Activated T-cell treated with anti-CD3 and anti-CD28 coated beads, Interleukin-2, amount 50 U/mL, for 72 hours (primary cell): ENCODE measurements at places on chromosomes 1 and 21.
A peak's percentile ranks its signal among the peaks of the same experiment; 100 is the strongest.

DNA sequence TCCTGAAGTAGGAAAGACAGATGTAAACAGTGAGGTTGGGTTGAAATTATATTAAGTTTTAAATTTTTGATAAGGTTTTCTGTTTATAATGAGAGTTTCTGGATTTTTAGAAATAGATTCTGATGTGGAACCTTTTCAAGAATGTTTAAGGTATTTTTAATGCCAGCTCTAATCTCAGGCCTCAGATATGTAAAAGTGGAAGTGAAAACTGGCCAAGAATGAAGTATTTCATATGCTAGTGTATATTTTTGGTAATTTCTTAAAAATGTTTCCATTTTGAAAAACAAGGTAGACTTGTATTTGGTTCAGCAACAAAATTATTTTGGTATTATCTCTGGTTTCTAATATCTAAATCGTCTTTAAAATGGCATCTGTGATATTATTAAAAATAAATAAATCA lies 14.4 kb downstream of the IFNAR1 start:
- no peak for DNase-seq

DNA sequence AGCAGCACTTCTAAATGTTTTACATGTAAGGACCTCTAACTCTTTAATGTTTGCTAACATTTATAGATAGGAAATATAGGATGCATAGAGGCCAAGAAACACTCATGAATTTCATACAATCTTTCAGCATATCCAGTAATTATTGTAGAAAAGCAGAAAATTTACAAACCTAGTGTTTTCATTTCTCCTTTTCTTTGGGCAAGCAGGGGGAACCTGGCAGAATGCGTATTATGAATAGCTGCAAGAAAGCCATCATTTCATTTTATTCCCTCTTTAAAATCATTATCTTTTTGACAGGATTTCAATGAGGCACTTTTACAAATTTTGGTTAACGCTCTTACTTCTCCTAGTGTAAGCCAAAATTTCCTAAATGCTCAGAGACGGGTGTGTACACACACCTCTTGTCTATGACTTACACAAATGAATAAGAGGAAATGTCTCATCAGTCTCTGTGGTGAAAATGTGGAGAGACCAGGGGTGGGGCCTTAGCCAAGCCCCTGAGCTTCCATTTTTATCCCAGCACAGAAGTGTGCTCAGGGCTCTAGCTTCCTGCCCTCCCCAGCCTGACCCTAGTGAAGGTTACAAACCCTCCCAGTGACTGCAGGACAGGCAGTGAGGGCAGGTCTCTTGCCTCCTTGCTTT lies 91.6 kb downstream of the LRRC8C start:
- peak; percentile 76 for DNase-seq

DNA sequence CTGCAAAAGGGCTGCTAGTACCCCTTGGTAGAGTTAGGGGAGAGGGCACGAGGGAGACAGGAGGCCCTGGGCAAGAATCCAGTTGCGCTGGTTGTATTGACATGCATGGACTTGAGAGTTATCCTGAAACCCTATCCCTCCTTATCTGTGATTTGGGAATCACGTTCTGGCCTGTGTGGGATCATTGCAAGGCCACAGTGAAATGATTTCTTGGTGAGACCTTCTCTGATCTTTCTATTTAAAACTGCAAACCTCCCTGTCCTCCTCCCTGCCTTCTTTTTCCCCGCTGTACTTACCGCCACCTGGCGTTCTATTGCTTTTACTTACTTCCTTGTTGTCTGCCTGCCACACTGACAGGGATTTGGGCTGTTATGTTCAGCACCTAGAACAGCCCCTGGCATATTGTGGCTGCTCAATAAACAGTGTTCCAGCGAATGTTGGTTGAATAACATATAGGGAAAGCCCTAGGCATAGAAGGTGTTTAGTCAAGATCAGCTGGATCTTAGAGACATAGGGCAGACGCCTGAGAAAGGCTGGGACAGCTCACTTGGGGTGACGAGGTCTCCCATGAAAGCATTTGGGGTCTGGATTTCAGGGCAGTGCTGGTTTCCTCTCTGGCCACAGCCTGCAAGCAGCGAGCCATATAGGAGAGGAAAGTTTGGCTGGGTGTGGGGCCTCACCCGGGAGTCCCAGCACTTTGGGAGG lies 25.6 kb downstream of the ALPL start:
- peak; percentile 17 for DNase-seq

GRCh38 chr1:45493116-45493697 lies 2.2 kb upstream of the TESK2 start:
- peak; percentile 50 for DNase-seq

DNA sequence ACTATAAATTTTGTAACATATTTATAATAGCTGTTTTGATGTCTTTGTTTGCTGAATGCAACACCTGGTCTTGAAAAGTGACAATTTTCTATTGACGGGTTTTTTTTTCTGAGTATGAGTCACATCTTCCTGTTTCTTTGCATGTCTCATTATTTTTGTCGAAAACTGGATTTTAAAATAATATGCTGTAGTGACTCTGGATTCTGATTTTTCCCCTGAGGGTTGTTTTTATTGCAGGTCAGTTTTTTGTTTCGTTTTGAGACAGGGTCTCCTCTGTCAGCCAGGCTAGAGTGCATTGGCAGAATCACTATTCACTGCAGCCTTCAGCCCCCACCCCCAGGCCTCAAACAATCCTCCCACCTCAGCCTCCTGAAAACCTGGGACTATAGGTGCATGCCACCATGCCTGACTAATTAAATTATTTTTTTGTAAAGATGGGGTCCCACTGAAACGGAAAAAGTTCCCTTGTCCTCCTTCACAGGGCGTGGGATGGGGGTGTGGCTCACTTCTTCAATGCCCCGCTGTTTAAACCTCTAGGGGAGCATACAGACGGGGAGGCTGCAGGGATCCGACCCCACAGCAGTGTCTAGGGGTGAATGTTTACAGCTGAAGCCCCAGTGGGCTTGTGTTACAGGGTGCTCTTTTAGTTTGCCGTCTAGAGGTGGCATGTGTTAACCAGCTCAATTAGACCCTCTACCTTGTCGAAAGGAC lies 11.3 kb upstream of the PPIE start:
- no peak for DNase-seq

GRCh38 chr21:31030367-31031106 lies 7.7 kb downstream of the KRTAP19-8 start:
- no peak for DNase-seq

DNA sequence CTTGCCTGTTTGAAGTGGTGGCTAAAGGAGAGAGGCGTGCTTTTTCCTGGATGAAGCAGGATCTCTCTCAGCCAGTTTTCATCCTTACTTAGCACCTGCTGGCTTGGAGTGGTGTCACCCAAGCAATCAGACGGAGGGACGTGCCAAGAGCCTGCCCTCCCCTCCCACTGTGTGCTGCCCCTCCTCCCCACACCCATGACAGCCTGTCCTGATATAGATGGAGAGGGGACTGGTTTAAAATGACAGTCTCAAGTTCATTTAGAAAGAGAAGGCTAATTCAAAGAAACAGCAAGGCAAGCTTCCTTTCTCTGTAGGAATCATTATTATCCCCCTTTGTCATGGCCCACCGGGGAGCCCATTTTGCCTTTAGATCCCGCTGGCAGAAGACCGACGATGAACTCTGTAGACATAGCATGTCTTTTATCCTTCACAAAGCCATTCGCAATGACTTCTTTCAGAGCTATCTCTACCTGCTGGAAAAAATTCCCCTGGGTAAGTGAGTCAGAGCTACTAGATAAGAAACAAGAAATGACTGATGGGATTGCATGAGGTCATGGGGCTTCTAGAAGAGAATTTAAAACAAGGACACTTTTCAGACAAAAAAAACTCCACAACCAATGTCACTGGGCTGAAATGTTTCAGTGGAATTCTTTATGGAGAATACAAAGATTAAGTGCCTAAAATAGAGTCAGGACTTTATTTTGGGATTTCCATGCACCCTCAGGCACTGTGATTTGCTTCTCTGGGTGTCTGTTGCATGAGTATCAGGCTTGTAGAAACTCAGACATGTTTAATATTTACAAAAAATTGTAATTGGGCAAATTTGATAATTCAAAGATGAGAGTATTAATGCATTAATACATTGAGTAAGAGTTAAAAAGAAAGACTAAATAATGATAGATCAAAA lies at the start of gene NTMT2:
NTMT2 (plus strand) TSS at position 190 of the 907 bp plus-strand sequence; CDS start at position 339, 149 bp downstream.
- DNase-seq, result no peak

DNA sequence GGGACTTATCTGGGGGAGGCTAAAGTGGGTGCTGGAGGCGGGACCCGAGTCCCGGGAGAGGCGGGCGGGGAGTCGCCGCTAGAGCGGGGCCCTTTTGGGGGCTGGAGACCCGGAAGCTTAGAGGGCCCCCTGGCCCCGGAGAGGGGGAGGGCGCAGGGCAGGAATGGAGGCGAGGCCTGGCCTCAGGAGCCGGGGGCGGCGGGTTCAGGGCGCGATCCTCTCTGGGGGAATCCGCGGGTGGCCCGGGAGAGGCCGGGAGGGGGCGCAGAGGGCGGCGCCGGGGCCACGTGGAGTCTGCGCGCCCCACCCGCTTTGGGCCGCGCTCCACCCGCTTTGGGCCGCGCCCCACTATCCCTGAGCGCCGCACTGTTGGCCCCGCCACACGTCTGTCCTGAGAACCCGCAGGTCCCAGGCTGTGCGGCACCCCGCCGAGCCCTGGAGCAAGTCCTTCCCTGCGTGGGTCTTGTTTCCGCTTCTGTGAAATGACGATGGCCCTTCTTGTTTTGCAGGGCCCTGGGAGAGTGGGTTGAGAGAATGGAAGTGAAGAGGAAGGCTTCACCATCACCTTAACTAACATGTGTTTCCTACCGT lies 84.4 kb downstream of the NKAIN1 start:
- peak; percentile 71 for DNase-seq

DNA sequence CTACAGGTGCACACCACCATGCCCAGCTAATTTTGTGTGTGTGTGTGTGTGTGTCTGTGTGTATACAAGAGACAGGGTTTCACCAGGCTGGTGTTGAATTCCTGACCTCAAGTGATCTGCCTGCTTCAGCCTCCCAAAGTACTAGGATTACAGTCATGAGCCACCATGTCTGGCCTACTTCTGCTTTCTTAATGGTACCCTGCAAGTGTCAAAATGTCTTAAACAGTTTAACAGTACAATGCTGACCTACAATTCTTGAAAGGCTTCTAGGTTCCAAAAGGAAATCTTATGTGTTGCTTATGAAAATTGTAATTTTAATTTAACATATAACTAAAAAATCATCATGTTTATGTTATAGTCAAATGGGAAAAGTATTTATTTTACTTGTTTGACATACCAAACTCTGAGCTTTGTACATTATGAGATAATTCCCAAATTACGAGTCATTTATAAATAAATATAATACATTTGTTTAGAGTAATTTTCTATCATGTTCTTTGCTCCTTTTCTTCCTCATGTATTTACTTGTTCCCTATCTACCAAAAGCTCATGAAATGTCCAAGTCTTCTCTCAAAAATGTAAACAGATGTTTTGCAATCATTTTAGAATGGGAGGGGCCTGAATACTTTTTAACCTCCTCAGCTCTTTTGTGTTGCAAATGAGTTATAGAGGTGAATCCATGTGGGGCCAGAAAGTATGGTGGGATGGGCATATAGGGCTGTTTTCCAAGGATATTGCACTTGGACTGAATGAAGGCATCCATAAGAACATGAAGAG lies 8.4 kb upstream of the VCAM1 start:
- no peak for DNase-seq

- DNase-seq, result no peak
Measured at GRCh38 chr1:197908716-197909220, 6.3 kb downstream of the C1orf53 start.

DNA sequence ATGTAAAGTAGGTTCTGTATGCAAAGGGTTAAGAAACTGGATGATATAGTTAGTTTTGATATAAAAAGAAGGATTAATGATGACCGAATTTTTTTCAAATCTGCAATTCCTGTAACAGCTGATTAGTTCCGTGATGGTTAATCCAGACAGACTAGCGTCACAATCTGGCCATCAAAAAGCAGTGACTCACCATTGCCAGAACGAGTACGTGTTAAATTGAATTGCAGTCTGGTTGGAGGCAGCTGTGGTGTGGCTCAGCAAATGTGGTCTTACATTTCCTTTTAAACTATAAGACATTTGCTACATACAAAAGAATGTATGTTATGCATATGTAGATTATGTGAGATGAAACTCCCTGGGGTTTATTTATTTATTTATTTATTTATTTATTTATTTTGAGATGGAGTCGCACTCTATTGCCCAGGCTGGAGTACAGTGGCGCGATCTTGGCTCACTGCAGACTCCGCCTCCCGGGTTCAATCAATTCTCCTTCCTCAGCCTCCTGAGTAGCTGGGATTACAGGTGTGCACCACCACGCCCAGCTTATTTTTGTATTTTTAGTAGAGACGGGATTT lies 139.8 kb downstream of the RYR2 start:
- DNase-seq, result no peak

DNA sequence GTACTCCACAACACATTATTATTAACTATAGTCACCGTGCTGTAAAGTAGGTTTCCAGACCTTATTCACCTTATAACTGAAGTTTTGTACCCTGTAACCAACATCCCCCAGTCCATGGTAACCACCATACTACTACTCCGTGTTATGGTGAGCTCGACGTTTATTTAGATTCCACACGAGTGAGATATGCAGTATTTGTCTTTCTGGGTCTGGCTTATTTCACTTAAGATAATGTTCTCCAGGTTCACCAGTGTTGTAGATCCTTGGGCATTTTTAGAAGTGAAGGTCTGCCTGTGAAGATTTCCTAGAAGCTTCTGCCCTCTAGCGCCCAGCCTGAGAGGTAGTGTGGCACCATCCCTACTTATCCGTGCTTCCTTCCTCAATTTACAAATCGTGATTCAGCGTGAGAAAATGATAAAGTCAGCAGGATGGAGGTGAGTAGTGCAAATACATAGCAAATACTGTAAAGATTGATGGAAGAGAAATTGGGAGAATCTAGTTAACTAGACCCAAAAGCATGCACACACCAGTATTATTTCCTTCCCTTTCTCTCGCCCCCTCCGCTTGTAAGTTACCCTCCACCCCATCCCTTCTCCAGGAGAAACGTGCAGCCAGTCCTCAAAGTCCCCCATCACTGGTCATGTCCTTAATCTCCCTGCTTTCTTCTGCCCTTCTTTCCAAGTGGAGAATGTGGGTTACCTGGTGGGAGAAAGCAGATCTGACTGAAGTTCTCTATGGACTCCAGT lies 36.0 kb upstream of the DISC1 start:
- DNase-seq, result peak; percentile 37

- DNase-seq, result no peak
Measured at GRCh38 chr1:67708606-67709005, 23.6 kb downstream of the GADD45A start.

- DNase-seq, result no peak
Measured at GRCh38 chr1:158163000-158163947, 17.4 kb upstream of the CD1D start.
